Pulmonary artery endothelial cell (primary cell): ENCODE measurements at places on chromosomes 7 and 10.
A peak's percentile ranks its signal among the peaks of the same experiment; 100 is the strongest.

GRCh38 chr10:13949844-13950542, 363.2 kb downstream of the PRPF18 start:
- DNase-seq, result no peak

GRCh38 chr10:93751832-93752231, 5.9 kb upstream of the LGI1 start:
- DNase-seq, result no peak

GRCh38 chr7:116780966-116781365, 81.4 kb upstream of the CAPZA2 start:
- DNase-seq, result no peak

- DNase-seq, result no peak
These were observed 28.9 kb upstream of the ASAH2 start for GRCh38 chr10:50280049-50280841.

GRCh38 chr7:55526770-55527169, 45.5 kb downstream of the VOPP1 start:
- no peak for DNase-seq

DNA sequence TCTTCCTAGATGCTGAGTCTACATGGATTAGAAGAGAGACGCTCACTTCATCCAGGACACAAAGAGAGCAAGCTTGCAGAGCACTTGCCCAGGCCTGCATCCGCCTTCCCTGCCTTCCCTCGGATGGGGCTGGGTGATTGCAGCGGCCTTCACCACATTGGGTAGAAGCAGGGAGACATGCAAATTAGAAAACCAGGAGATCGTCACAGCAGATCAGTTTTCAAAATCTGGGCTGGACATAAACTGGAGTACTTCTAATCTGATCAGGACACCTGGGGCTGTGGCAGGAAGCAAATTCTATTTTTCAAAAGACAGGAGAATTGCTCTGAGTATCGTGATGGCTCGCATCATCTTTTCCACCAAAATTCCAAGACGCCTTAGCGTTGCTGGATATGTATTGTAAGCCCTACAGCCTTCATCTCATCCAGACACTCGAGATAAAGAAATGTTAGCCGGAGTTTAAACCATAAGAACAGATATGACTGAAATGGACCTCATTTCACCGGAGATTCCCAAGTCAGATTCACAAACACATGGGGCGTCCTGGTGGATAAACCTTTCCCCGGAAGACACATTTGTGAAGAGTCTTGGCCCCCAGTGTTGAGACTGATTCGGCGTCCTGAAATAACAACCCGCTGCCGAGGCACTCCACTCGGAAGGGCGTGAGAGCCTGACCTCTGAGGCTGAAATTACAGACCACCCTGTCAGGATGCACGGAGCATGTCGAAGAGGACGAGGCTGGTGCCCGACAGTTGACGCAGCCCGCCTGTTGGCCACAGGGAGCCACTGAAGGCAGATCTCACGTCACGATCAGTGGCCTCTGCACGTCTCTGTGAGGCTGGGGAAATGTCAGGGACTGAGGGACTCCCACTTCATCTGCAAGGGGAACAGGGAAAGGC, 91.2 kb upstream of the PARD3 start:
- no peak for DNase-seq

DNA sequence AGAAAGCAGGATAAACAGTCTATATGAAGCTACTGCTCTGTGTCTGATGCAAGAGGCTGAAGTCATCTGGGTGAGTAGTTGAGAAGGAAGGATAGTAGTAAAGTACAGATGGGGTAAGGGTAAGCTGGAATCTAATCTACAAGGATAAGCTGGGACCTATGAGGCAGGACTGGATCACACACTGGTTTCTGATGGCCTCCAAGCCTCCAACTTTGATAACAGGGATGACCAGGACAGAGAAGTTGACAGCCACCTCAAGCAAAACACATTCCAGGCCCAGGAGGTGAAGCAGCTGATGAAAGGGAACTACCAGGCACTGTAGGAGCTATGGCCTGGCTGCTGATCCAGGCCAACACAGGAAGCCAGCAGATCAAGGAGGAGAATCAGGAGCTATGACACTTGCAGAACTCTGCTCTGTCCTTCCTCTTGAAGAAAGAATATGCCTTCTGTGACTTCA, 278.1 kb upstream of the TMEM229A start:
- no peak for DNase-seq

- DNase-seq, result no peak
These were observed 55.0 kb downstream of the PDIA4 start for GRCh38 chr7:148973256-148973655.

GRCh38 chr7:23299770-23300300, 696 bp downstream of the MALSU1 start:
- DNase-seq, result no peak

DNA sequence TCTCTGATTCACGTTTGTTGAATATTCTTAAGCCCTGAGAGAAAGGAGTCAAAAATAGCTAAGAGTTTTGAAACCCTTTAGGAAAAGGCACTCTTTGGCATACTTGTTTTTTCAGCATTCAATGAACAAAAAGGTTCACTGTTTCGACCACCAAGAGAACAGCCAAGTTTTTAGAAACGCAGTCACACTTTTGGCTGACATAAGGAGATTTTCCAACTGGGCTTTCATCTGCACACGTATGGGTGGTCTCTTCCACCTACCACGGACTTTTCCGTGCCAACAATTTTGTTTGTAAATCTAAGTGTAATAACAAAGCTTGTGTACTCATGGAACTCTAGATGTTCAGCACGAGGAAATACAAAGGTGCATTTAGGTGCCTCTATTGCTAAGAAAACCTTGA, 270.3 kb downstream of the WDR11 start:
- no peak for DNase-seq

DNA sequence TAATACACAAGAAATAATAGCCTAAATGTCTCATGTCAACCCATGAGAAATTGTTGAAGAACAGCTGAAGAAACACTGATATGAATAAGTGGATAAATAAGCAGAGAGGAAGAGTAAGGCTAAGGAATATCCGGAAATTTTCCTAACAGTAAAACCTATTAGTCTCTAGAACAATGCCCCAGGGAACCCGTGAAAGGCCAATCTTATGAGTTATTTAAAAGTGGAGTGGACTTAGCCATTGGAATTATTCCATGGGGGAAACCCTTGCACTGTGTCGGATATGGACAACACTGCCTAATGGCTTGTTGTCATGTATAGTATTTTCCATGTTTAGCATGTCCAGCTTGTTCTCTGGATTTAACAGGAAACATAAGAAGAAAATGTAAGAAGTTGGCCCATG, 217.2 kb upstream of the PLXNA4 start:
- peak; percentile 29 for DNase-seq

GRCh38 chr10:124612611-124613498, 131.3 kb downstream of the FAM53B start:
- no peak for DNase-seq

GRCh38 chr10:86067436-86068050, 299.1 kb downstream of the GRID1 start:
- DNase-seq, result no peak

DNA sequence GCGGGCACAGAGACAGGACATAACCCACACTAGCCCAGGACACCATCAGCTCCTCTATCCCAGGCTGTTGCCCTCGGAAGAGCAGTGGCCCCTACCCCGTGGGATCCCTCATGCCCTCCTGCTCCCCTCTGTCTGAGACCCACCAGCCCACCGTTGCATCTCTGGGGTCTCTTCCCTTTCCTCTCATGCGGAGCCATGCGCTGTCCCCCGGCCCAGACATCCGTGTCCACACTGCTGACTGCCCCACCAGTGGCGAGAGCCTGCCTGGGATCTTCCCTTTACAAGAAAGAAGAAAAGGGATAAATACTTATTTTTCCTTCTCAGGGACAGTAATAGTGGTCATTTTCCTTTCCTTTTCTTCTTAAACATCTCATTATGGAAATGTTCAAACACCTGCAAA, 115.4 kb downstream of the WDR37 start:
- DNase-seq, result no peak

DNA sequence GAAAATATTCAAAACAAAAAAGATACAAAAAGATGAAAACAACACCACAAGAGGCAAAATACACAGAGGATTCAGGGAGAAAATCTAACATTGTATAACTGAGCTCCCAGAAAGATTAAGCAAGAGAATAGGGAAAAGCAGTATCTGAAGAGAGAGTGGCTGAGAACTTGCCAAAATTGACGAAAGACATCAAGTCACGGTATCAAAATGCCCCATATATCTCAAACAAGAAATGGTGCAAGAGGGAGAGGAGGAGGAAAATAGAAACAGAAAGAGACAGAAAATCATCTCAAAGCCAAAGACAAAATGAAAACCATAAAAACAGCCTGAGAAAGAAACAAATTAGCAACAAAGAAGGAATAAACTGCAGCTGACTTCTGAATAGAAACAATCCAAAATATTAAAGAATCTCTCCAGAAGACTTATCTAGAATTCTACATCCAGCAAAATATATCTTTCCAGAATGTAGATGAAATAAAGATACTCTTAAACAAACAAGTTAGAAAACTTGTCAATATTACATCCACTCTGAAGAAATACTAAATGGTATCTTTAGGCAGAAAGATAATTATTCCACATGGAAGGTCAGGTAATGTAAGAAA, 5.5 kb downstream of the USP6NL start:
- no peak for DNase-seq

GRCh38 chr10:120372917-120373316, 84.1 kb upstream of the PLPP4 start:
- no peak for DNase-seq

DNA sequence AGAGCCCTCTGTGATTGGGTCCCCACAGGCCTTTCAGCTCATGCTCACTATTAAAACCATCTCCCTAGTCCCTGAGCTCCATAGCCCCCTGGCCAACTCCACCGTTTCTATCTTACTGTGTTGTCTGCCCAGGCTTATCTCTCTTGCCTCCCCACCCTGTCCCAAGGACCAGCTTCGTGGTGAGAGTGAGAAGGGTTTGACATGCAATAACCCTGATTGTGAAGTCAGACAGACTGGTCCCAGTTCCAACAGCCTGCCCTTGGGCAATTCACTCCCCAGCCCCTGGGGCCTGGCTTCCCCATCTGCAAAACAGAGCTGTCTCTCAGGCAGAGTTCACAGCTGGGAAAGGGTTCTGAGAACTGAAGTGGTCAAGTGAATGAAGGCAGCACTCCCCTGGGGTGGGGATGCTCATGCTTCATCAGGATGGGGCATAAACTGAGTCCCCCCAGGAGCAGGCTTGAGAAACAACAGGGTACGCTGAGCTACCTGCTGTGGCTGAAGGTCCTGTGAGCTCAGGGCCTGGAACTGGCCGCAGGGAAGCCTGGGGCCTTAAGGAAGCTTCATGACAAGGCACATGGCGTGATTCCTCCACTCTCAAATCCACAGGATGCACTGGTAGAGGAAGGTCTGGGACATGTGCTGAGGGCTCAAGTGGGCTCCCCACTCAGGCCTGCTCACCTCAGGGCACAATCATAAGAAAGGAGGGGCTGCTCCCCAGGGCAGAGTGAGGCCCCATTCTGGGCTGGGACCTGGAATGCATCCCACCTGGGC, 1.8 kb upstream of the PPIF start:
- DNase-seq, result no peak

- DNase-seq, result no peak
These were observed 153.2 kb downstream of the CDH23 start for GRCh38 chr10:71549766-71550533.

DNA sequence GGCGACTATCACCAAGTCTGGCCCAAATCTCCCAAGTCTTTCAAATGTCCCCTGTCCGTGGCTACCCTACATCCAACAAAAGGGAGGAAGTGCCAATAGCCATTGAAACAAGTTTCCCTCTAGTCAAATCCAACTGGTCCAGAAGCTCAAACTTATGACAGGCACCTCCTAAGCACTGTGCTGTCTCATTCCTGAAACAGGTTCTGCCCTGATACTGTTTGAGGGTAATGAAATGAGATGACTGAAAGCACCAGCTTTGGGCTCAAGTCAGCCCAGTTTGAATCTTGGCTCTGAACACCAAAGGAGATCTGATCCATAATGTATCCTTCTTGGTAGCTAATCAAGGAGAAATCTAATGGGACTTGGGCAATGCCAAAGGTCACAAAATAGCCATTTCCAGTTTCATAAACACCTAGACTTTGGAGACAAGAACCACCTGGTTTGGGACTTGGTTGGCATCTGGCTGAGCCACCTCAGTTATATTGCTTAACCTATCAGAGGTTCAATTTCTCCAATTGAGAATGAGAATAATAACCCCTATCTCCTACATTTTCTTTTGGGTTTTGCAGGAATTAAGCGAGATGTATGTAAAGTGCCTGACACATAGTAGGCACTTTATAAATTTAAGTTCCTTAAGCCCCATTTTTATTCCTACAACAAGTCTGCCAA, 34.7 kb upstream of the ARID5B start:
- no peak for DNase-seq

DNA sequence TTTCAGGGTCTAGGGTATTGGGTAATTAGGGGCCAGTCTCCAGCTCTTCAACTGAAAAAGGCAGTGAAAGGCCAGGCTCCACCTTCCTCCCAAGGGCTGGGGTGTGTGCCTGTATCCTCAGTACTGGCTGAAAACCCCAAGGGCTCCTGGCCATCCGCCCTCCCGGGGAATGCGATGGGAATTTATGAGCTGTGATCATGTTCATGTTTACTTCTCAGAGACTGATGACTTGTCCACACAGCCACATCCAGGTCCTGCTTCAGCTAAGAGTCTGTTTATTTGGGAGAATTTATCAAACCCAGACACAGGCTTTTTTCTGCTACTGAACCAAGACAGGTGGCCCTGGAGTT, 91.7 kb downstream of the CCDC3 start:
- no peak for DNase-seq

DNA sequence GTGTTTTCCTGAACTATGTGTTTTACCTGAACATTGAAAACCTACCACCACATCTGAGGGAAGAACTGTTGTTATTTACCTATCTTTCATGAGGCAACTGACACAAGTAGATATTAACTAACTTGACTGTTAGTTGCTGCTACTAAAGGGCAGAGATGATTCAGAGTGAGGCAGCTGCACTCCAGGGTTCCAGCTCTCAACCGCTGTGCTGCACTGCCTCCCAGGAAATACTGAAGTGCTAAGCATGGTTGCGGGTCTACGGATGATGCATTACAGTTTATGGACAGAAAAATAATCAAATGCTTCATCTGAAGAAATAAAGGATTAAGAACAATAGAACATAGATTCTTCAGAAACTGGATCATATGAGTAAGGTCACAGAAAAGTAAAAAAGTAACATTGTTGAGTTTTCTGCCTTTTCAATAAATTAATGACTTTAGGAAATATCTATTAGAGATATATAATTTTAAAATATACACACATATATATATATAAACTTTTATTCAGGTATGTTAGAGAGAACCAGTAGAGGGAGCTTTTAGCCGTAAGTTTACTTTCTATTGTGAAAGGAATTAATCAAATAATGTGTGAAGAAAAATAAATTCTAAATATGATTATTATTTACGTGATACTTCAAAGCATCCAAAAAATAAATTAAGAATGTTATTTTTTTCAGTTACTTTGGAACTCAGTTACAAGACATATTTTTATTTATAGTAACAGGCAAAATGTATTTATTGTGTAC, 620.0 kb downstream of the CNTNAP2 start:
- DNase-seq, result no peak
